ENCODE measurements at places on chromosomes 12 and 14.

GRCh38 chr12:75813072-75813471 lies 218.5 kb downstream of the PHLDA1 start:
- no peak for DNase-seq

GRCh38 chr14:66070542-66071319 lies 415.4 kb upstream of the CCDC196 start:
- DNase-seq, result peak; percentile 79

- DNase-seq, result no peak
Measured at GRCh38 chr12:49537752-49538509, 899 bp upstream of the KCNH3 start.

DNA sequence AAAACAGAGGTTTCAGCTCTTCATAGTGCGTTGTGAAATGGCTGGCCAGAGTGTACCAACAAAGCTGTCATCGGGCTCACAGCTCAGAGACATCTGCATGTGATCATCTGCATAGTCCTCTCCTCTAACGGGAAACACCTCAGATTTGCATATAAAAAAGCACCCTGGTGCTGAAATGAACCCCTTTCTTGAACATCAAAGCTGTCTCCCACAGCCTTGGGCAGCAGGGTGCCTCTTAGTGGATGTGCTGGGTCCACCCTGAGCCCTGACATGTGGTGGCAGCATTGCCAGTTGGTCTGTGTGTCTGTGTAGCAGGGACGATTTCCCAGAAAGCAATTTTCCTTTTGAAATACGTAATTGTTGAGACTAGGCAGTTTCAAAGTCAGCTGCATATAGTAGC lies 14.3 kb upstream of the PAPLN start:
- no peak for DNase-seq

DNA sequence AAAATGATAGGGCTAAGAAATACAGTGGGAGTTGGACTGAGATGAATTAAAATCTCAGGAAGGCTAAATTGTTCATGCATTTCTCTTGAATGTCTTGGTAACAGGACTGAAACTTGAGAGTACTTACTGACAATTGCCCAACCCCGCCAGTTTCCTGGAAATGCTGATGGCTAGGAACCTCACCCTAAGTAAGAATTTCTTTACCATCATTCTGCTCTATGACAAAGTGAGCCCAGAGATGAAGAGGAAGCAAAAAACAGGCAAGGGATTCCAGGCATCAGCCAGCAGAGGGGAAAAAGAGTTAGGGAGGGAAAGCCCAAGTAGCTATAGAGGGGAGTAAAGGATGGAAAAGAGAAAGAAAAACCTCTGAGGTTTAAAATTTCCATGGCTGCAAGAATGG lies 397.7 kb downstream of the MDGA2 start:
- DNase-seq, result no peak

- no peak for DNase-seq
Measured at GRCh38 chr14:78700236-78700635, 530.1 kb downstream of the NRXN3 start.

- DNase-seq, result no peak
Measured at GRCh38 chr14:39212034-39212433, 21.7 kb upstream of the MIA2 start.

GRCh38 chr12:116347265-116347664 lies 69.8 kb upstream of the MED13L start:
- DNase-seq, result no peak

DNA sequence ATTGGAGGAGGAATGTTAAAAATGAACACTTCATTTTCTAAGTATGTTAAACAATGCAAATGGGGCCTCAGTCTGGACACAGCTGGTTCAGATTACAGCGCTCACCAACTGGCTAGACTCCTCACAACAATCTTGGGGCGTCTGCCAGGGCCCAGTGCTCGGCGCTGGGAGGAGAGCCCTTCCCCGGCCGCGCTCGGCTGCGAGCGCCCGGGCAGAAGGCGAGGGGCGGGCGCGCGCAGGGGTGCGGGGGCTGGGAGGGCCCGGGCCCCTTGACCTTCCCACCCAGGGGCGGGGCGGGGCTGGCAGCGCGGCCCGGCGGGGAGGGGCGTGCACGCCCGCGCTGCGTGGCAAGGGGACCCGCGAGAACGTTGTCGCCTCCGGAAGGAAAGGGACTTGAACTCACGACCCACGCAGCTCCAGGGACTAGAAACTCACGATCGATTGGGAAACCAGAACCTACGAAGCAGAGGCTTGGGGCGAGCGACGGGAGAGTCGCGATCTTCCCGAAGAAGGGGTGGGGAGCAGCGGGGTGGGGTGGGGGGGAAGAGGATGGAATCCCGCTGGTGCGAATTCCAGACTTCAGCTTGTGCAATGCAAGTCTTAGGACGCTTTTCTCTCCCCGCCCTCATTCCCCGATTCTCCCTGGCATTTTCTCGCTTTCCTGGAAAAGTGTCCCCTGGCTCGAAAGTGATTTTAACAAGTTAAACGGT lies at the start of gene FBLN5:
Gene FBLN5 (minus strand): TSS at position 220 of the 710 bp plus-strand sequence. CDS start 465 bp downstream, outside the sequence.
- DNase-seq, result peak; percentile 40

DNA sequence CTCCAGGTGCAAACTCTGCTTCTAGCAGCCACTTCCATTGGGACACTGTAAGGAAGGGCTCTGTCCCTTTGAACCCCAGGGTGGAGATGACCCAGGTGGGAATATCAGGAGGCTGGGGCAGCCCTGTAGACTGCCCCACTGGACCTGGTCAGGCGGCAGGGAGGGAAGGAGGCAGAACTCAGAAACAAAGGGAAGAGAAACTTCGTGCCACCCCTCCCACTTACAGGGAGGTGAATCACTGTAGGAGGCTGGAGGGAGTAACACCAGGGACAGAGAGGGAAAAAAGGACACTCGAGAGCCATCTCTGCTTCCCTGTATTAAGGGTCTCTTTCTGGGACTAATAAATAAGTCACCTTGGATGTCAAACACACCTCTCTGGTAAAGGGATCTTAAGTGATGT lies 37.4 kb downstream of the ISCA2 start:
- DNase-seq, result no peak

- DNase-seq, result no peak
Measured at GRCh38 chr14:63713764-63714163, 14.1 kb downstream of the SGPP1 start.
